ENCODE measurements at places on chromosomes 3 and 15.

DNA sequence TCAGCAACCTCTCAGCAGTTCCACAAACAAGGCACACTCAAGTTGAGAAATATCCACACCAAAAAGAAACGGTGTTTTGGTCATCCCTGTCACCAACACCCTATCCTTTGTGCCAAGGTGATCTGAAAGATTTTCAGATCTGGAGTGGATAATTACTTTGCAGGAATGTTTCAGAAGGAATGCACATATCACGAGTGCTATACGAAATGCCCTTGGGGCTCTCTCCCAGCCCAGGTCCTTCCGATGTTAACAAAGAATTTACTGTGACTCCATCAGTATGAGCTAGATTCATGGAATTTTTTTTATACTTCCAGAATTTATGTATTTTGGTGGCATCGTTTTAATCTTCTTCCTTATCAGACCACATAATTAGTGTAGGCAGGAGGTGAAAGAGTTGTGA lies 105.0 kb downstream of the GRM7 start:
- no peak for DNase-seq

DNA sequence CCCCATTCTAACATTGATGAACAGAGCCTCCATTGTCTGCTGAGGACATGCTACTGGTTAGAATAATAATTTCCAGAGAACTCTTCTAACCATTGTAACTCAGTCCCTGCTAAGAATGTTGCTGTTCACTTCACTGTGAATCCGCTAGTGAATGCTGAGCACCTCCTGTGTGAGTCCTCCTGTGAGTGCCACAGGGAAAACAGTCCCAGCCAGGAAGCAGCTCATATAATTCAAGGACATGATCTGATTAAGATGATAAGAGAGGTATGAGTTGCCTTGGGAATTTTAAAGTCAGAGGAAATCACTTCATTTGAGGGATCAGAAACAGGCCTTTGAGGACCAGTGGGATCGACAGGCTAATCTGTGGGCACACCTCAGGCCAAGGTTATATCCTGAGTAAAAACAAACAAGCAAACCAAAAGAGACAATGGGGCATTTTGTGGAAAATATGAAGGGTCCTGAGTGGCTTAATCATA lies 33.9 kb upstream of the GPR160 start:
- DNase-seq, result no peak

- DNase-seq, result no peak
Observed at GRCh38 chr15:95024351-95024750, 793.0 kb downstream of the MCTP2 start.

DNA sequence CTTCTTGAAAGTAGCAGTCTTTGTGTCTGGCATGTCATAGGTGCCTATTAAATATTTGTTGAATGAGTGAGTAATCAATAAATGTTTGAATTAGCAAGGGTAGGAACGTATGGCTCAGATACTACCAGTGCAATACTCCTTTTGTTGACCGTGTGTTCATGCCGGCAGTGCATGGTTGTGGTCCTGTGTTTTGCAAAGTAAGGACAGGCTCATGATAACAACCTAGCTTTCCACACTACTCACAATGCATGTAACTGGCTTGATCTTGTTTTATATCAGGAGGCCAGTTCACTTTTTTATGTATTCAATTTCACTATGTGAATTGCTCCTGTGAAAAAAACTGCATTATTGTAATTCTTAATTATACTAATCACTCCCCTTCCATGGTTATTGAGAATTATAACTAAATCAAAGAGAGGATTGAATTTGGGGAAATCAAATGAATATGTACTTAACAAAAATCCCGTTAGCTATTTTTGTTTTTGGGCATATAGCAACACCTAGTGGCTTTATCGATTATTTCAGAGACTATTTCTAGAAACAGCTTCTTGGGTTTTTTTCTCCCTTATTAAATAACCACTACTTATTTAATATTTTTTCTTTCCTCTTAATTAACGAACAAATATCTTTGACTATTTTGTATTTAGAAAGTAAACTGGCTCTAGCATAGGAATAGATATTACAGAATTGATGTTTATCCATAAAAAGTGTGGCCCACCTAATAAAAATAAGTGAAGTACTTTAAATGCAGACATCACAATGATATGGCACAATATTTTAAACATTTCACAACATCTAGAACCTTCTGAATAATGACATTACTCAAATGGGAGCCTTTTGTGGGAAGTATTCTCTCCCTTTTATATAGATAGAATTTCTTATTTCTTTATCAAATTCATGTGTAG lies 218.5 kb downstream of the BBX start:
- no peak for DNase-seq

DNA sequence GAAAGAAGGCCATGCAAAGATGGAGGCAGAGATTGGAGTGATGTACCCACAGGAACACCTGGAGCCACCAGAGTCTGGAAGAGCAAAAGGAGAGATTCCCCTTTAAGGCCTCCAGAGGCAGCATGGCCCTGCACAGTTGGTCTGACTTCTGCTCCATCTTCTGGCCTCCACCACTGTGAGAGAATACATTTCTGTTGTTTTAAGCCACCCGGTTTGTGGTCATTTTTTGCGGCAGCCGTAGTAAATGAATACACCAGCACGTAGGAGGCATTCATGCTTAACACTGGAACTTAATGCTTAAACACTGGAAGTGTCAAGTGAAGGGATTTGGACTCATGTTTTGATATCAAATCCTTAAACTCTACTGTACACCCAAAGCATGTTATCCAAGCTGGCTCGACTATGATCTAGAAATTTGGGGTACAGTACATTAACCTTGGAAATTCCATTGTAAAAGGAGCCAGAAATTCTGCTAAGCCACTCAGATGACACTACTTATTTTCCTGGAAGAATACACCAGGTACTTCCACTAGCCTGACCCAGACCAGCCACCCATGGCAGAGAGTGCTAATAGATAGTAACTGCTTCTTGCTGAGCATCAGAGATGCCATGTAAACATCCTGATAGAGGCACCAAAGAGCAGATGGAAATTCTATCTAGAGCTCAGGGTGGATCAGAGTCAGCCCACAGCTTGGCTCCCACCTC lies 190.9 kb downstream of the ADAMTS9 start:
- no peak for DNase-seq

DNA sequence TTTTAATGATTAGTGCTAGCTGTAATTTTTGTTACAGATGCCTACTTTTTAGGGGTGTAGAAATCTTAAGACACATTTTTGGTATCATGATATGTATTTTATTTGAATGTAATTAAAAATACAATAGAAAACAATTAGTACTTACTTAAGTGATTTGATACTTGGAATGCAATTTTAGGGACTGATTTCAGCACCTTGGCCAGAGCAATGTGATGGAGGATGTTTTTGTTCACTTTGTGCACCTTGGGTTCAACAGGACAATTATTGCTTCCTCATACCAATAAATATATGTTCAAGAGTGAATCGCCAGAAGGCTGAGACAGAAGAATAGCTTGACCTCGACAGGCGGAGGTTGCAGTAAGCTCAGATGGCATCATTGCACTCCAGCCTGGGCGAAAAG lies 22.3 kb downstream of the GMNC start:
- DNase-seq, result no peak

GRCh38 chr3:11248596-11248995 lies 23.6 kb upstream of the ATG7 start:
- no peak for DNase-seq

- DNase-seq, result no peak
Observed at GRCh38 chr15:57562196-57562769, 29.4 kb upstream of the MYZAP start.

DNA sequence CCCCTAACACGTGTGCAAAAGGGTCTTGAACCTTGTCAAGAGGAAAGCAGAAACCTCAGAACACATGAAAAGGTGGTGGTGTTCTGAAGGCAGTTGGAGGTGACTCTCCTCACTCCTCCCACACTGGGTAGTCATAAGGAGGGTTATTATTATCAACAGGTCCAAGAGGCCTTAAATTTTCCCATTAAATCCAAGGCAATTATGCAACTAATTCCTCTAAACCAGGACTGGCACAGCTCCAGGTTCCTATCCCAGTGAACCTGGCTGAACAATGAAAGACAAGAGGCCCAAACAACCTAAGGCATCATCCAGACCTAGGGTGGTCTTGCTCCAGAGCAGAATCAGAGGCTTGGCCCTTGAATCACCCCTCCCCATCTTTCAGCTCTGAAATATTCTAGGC lies 15.0 kb downstream of the MYLK start:
- no peak for DNase-seq

DNA sequence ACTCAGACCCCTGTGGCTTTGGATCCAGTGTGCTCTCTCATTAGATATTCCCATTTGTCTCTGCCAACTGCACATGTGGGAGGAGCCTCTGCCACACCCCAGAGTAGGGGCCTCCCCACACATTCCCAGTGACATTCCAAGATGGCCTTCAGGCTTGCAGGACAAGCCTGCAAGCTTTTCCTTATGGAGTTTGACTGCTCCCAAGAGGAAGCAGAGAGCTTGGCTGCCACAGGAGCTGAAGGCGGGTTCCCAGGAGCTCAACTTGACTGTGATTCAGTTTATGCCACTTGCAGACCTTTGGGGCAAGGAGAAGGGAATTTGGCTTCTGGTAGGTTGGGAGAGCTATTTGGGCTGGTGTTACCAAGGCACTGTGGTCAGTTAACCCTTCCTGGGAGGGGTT lies 22.5 kb upstream of the EPHB1 start:
- DNase-seq, result no peak

- peak; percentile 64 for DNase-seq
Observed at GRCh38 chr15:63374686-63375520, 6.7 kb downstream of the CA12 start.

DNA sequence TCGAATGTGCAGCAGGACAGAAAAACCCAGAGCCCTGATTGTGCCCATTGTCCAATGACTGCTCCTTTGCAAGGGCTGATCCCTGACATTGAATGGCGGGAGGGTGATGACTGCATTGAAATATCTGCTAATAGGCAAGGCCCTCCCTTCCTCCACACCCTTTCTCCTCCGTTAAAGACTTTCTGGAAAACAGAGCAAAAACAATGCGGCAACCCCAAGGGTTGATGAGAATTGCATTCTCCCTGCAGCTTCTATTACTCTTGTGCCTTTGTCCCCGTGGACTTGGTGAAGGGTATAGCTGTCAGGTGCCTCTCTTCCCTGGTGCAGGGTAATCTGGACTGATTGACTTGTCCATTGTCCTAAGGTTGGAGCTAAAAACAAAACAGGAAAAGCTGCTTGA lies 71.8 kb downstream of the THSD4 start:
- no peak for DNase-seq

DNA sequence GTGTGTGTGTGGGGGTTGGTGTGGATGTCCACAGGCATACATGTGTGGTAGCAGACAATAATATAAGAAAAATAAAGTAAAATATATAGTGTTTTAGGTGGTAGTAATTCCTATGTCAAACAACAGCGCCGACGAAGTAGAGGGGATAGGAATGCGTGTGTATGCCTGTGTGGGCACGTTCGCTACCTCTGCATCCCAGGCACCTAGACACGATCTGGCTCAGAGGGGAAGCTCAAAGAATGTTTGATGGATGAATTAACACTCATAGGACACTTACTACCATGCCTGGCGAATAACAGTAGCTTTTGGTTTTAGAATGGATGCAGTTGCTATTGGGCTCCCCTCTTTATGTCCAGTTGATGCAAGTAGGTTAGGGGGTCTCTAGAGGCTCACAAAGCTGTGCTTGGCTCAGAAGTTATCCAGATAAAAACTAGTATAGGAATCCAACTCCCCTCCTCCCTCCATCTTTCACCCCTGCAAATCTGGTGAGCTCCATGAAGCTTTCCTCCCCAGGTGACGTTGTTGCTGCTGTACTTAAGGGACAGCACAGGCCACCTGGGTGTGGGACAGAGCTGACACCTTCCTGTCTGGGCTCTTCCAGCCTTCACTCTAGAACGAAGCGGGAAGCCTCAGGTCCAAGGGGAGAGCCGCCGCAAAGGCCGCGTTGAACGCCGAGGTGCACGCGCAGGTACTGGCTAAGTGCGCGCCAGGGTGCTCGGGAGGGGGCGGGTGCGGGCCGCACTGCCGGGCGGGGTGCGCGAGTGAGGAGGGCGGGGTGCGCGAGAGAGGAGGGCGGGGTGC lies 192.6 kb upstream of the LYSMD4 start:
- peak; percentile 53 for DNase-seq

- no peak for DNase-seq
Observed at GRCh38 chr3:188097791-188098190, 56.2 kb upstream of the LPP start.

- DNase-seq, result peak; percentile 17
Observed at GRCh38 chr3:23671851-23672589, 133.7 kb upstream of the UBE2E1 start.

- no peak for DNase-seq
Observed at GRCh38 chr3:190192739-190193138, 72.0 kb upstream of the P3H2 start.

GRCh38 chr15:68369931-68370767 lies 61.8 kb downstream of the ITGA11 start:
- no peak for DNase-seq

GRCh38 chr3:108834551-108834950 lies 12.0 kb downstream of the TRAT1 start:
- no peak for DNase-seq

GRCh38 chr3:122694966-122695365 lies 14.3 kb downstream of the PARP14 start:
- no peak for DNase-seq

DNA sequence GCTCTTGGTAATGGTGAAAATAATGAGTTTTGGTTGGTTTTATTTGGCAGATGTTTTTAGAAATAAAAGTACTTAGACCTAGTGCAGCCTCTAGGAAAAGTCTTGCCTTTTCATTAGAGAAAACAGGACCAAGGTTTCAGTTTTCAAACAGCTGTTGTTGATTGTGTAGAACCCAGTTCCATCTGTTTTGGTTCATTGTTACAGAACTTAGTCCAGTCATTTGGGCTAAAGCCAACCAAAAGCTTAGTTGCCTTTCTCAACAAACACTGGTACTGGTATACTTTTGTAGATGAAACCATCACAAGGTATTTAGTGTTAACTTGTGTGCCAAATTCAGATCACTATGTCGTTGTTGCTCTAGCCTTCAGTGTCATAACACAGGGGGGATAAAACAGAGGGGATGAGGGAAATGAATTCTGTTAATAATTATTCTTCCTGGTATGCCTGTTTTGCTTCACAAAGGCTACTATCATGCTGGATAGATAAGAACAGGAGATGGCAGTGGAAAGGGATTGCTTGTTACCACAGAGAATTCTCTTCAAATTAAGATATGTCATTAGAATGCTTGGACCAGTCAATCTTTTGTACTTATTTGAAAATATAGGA lies 12.6 kb upstream of the APH1B start:
- no peak for DNase-seq

DNA sequence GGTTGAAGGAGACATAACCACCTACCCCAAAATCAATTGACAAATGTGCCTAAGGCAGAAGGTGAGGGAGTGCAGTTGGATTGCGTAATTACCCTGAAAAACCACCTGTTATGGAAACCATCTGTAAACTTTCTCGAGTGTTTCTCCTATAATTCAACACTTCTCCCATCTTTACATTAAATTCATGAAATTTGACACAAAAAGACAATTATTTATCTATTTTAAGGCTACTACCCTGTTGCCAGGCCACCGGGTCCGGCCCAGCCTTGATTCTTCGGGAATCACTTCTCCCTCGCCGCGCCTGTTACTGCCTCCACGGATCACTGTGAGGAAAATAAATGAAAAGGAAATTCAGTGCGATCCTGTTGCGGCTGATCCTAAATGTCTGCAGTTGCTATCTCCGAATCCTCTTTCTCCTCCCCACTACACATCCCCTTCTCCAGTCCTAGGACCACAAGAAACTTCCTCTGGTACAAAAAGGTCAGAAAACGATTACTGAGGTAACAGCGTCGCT lies 646 bp downstream of the IQCB1 start:
- no peak for DNase-seq

All from head of caudate nucleus (tissue), 42 donors.